Hippocampal formation (tissue), 2 donors: ENCODE measurements at places on chromosomes 1 and 21.

GRCh38 chr21:44583800-44584147, 3.4 kb upstream of the KRTAP10-5 start:
- DNase-seq, result no peak

DNA sequence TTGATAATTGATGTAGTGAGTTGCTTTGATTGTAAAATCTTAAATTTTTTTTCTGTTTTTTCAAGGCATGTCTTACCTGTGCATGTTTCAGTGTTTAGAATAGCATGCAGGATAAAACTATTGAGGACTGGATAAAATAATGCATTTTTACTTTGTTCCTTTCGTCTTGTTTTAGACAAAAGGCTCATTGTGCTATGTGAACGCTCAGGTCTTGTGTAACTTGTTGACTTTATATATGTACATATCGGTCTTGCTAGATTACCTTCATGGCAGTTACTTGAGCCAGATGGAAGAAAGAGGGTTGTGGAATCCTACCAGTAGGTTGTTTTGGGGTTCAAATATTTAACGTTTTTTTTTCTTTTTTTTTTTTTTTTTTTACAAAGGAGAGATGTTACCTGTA, 7.0 kb downstream of the NFIA start:
- DNase-seq, result no peak

GRCh38 chr1:175254190-175254589, 61.6 kb upstream of the KIAA0040 start:
- DNase-seq, result no peak

- DNase-seq, result no peak
Measured at GRCh38 chr1:234851450-234852438, 241.8 kb upstream of the IRF2BP2 start.

- no peak for DNase-seq
Measured at GRCh38 chr1:66366634-66367033, 167.3 kb upstream of the SGIP1 start.

- peak; percentile 35 for DNase-seq
Measured at GRCh38 chr1:27395441-27396195, 3.2 kb downstream of the GPR3 start.

DNA sequence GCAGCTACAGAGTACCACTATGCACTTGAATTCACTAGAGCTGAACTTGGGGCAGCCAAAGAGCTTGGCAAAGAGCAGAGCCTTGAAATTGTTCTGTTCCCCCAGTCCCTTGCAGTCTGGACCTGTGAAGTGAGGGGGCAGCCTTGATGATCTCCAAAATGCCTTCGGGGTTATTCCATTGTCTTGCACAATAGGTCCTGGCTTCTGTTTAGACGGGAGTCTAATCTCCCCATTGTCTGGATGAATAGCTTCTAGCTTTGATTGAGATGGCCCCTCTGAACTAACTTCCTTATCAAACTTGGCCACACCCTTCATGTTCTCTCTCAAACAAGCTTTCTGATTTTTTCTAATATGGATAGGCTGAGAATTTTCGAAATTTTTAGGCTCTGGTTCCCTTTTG, 72.6 kb downstream of the PGM1 start:
- DNase-seq, result no peak

DNA sequence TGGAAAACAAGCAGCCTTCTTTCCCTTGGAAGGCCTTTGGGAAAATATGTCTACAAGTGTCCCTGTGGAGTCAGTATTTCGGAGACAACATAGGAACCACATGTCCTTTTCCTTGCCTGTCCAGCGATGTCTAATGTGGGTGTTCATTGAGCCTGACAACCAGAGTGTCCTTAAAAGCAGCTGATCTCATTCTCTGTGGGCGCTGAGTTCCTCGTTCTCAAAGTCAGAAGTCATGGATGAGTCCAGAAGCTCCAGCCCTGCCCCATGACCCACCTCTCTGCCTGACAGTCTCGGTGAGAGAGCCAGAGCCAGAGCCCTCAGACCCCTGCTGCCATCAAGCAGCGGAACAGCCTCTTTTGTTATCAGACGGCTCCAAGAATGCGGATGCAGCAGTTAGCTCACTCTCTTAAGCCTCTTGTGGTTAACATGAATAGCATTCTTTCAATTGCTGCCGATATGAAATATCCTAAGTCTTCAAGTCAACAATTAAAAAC, 329.2 kb downstream of the TGFB2 start:
- DNase-seq, result no peak

- no peak for DNase-seq
Measured at GRCh38 chr21:42702720-42703119, 49.3 kb downstream of the PDE9A start.

DNA sequence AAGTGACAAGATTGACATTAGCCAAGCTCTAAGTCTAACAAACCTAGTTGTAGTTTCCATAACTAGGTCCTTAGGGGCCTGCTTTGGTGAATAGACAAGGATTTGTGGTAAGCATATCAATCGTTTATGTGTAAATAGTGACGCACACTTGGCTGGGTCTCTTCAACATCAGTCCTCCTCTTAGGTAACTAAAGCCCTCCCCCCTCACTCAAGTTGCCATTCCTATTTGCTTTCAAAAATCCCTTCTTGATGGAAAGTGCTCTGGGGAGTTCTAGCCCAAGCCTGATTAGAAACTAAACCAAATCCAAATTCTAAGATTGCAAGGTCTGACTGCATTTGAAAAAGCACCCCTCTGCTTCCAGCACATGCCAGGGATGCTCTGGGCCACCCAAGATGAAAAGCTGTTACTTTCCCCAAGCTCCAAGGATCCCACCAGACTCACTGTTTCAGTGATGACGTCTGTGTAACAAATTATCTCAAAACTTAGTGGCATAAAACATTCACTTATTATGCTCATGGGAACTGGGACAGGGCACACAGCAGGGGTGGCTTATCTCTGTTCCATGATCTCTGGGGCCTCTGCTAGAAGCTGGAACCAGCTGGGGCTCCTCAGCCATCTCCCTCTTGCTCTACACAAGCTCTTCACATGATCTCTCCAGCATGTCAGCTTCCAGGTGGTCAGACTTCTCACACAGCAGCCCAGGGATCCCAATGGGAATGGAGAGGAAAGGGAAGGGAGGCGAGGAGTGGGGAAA, 74.1 kb downstream of the RRAGC start:
- DNase-seq, result no peak

DNA sequence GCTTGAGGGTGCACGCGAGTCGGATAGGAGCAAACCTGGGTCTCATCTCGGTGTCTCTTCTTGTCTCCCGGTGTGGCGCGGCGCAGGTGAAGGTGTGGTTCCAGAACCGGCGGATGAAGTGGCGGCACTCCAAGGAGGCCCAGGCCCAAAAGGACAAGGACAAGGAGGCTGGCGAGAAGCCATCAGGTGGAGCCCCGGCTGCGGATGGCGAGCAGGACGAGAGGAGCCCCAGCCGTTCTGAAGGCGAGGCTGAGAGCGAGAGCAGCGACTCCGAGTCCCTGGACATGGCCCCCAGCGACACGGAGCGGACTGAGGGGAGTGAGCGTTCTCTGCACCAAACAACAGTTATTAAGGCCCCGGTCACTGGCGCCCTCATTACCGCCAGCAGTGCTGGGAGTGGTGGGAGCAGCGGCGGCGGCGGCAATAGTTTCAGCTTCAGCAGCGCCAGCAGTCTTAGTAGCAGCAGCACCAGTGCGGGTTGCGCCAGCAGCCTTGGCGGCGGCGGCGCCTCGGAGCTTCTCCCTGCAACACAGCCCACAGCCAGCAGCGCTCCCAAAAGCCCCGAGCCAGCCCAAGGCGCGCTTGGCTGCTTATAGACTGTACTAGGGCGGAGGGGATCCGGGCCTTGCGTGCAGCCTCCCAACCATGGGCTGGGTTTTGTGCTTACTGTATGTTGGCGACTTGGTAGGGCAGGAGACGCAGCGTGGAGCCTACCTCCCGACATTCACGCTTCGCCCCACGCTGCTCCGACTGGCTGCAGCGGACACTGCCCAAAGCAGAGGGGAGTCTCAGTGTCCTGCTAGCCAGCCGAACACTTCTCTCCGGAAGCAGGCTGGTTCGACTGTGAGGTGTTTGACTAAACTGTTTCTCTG, 5.1 kb downstream of the HLX start:
- no peak for DNase-seq

DNA sequence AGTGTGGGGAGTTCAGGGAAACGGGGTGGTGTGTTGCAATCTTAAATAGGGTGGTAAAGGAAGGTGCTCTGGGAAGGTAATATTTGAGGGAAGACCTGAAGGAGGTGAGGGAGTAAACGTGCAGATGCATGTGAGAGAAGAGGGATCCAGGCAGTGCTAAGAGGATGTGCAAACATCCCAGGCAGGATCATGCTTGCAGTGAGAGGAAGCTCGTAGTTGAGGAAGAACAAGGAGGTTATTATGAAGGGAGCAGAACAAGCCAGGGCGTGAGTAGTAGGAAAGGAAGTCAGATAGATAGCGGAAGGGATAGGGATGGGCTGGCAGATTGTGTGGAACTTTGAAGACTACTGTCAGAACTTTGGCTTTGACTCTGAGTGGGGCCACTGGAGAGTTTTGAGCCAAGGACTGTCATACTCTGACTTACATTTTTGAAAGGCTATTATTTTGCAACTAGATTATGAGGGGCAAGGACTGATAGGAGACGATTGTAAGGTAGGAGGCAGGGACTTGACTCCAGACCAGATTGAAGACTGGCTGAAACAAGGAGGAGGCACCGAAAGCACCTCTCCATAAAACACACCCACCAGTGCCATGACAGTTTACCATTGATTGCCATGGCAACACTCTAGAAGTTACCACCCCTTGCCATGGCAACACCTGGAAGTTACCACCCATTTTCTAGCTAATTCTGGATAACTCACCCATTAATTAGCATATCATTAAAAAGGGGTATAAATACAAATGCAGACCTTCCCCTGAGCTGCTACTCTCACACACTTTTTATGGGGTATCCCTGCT, 67.0 kb downstream of the XCL2 start:
- no peak for DNase-seq

GRCh38 chr1:65478379-65479026, 58.0 kb downstream of the LEPR start:
- no peak for DNase-seq

GRCh38 chr1:54215523-54215922, 15.6 kb downstream of the MRPL37 start:
- no peak for DNase-seq

DNA sequence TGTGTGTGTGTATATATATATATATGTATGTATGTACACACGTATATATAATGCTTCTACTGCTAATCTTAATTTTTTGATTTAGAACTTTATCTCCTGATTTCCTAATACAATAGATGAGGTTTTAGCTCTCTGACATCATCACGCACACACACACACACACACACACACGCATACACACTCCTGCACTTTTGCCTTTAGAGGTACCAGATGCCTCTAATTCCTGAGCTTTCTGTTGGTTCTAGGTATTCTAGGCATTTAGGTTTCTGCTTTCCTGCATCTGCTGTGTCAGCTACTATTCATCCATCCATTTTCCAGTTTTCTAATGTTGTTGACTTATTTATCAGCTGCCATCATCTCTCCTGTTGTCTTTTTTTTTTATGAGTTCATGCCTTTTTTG, 348.3 kb downstream of the ASTN1 start:
- DNase-seq, result no peak

GRCh38 chr1:207883104-207883651, 27.7 kb downstream of the CD34 start:
- no peak for DNase-seq

- DNase-seq, result no peak
Measured at GRCh38 chr1:162899422-162900146, 38.6 kb upstream of the CCDC190 start.

GRCh38 chr1:25754470-25755181, 45.4 kb upstream of the SELENON start:
- DNase-seq, result peak; percentile 17
